Fibroblast of gingiva (primary cell): ENCODE measurements at places on chromosomes 2 and 18.

- DNase-seq = no peak
These were observed 904.8 kb upstream of the CHAC2 start for GRCh38 chr2:52862801-52863200.

- DNase-seq = peak; percentile 34
These were observed 97.6 kb downstream of the WDR7 start for GRCh38 chr18:56748698-56749268.

DNA sequence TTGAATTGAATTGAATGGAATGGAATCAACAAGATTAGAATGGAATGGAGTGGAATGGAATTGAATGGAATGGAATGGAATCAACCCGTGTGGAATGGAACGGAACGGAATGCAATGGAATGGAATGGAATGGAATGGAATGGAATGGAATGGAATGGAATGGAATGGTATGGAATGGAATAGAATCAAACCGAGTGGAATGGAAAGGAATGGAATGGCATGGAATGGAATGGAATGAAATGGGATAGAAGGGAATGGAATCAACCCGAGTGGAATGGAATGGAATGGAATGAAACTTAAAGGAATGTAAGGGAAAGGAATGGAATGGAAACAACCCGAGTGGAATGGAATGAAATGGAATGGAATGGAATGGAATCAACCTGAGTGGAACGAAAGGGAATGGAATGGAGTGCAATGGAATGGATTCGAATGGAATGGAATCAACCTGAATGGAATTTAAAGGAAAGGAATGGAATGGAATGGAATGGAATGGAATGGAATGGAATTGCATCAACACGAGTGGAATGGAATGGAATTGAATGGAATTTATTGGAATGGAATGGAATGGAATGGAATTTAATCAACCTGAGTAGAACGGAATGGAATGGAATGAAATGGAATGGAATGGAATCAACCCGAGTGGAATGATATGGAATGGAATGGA, 1146.6 kb downstream of the RPIA start:
- peak; percentile 40 for DNase-seq

GRCh38 chr2:105809723-105810122, 65.0 kb downstream of the NCK2 start:
- DNase-seq = no peak

DNA sequence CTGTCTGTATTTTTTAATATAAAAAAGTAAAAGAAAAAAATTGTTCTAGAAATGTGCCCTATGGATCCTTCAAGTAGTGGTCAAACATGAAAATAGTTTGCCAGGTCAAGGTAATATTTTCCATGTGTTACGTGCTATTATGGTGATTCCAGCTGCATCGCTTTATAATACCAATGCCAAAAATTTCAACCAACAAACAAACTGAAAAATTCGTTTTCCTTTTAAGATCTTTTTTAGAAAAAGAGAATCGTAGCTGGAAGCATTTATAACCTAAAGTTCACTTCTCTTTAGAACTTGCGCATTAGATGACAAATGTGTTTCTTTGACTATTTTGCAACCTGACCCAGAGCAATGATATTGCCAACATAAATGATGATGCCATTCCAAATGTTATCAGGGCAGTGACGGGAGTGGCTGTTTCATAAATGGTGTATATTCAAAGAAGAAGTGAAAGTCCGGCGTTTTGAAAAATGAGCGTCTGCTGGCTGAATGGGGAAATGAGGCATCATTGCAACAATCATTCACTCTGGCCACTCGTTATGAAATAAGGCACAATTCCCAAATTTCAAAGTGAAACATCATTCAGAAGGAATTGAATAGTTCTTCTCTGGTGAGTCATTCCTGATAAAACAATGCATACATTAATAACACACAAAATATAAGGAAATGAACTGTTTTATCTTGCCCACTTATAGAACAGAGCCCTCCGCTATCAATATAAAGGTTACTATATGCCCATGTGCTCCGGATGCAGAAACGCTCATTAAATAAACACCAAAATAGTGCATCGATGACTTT, 297.4 kb downstream of the TGIF1 start:
- peak; percentile 10 for DNase-seq

GRCh38 chr2:179184610-179185009, 80.0 kb downstream of the SESTD1 start:
- DNase-seq = no peak

DNA sequence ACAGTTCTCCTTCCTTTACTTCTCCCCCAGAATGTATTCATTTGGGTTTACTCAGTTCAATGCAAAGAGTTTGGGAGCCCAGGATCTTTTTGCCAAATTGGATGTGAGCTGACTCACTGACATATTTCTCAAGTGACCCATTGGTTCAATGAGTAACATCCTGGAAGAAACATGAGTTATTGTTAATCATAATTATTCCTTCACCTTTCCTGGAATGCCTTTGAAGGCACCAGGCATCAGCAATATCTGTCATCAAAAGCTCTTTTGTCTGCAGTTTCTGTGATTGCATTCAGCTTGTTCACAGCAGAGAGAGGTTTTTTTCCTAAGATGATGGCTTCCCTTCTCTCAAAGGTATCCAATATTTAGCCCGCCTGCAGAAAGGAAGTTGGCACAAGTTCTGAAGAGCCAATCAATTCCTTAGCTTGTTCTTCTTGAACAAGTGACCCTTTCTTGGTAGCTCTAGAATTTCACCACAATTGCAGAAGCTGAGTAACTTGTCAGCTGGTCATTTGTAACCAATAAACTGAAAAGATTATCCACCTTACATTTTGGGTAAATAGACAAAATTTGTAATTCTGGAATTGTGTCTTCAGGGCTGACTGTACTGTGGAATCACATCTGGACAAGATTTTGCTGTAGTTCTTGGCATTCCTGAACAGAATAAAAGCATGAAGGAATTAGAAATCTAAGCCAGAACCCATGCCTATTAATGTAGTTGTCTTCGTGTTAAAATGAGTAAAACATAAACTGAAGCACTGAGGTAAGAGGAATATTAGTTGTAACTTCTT, 72.2 kb upstream of the TMEM17 start:
- DNase-seq = peak; percentile 94
